Stimulated activated CD4-positive, alpha-beta T cell treated with anti-CD3 and anti-CD28 coated beads, TNF-alpha, amount 100 ng/mL, for 4 hours (primary cell): ENCODE measurements at places on chromosomes 6 and 20.

DNA sequence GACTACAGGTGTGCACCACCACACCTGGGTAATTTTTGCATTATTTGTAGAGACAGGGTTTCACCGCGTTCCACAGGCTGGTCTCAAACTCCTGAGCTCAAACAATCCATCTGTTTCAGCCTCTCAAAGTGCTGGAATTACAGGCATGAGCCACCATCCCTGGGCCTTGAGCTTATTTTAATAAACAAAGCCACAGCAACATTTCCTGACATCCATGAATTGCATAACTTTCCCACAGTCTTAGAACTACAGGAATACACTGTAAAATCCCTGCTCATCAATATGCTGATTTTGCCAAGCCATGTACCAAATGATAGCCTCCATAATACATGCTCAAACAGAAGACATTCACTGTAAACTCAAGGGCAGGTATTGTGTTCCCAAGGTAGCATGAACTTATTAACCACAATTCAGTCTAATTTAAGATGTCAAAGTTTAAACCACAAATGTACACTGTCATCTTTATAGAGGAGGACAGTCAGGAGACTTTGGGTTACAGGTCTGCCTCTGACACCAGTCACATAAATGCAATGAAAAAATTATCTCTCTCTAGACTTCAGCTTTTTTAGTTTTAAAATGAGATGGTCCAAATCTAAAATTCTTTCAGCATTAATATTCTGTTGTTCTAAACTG lies 40.0 kb downstream of the NUDT3 start:
- no peak for DNase-seq

DNA sequence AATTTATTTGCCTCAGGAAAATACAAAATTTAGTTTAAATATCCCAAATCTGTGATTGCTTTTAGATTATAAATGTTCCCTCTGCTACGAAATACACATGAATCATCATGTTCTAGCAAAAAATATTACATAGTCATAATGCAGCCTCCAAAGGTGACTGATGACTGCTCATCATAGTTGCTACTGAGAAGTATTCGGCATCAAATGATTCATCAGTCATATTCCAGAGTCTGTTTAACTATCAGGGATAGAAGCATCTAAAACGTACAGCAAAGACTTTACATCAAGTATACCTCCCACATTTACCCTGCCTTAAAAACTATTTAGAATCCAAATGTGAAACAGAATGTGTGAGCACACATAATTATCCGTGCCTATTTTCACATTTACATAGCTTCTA lies 626.0 kb downstream of the CDH26 start:
- DNase-seq: no peak

GRCh38 chr6:139743664-139744437 lies 369.4 kb upstream of the CITED2 start:
- DNase-seq: no peak

DNA sequence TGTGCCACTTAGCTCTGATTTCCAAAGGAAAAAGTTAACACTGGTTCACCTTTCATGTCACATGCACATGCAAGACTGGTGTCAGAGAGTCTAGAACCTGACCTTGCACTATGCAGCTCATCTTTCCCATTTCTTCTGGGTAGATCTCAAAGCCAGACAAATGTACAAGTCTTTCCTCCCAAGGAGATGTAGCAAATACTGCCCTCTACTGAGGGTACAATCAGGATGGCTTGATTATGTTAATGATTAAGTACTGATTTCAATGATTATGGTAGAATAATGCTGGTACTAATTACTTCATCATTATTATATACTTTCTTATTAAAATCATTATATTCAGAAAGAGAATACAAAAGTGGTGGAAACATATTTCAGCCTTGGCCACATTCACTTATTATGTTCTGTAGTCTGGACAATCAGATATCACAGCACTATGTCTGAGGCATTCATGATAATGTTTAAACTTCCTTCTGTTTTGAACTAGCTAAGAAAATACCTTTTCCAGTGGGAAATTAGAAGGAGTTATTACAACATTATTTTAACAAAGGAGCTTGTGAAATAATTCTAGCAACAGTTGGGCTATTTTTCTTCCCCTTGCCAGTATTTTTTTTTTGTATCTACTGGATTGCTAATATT lies 68.5 kb upstream of the FOXO3 start:
- no peak for DNase-seq

DNA sequence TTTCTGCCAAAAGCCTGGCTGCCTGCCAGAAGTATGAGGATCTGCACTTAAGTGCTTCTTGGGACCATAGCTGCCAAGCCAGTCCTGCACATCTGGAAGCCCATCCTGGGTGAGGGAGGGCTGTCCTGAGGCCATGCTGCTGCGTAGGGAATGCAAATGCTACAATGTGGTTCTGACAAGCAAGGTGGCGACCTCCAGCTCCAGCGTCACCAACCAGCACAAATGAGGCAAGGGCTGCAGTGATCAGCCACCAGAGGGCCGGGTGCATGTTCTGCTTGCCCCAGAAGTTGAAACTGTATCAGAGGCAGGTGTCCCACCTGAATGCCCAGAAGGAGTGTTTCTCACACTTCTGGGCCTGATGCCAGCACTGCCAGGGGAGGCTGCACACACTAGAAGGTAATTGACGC lies 99.1 kb upstream of the KCNQ5 start:
- DNase-seq: no peak

DNA sequence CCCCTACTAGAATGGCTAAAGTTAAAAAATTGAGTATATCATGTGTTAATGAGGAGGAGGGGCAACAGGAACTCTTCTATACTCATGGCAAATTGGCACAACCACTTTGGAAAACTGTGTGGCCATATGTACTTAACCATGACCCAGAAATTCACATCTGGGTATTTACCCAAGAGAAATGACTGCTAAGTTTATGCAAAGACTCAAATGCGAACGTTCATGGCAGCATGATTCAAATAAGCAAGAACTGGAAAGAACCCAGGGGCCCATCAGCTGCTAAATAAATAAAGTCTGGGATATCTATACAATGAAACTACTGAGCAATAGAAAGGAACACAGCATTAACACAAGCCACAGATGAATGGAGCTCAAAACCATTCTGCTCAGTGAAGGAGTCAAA lies 107.6 kb downstream of the MYLK4 start:
- DNase-seq: no peak

DNA sequence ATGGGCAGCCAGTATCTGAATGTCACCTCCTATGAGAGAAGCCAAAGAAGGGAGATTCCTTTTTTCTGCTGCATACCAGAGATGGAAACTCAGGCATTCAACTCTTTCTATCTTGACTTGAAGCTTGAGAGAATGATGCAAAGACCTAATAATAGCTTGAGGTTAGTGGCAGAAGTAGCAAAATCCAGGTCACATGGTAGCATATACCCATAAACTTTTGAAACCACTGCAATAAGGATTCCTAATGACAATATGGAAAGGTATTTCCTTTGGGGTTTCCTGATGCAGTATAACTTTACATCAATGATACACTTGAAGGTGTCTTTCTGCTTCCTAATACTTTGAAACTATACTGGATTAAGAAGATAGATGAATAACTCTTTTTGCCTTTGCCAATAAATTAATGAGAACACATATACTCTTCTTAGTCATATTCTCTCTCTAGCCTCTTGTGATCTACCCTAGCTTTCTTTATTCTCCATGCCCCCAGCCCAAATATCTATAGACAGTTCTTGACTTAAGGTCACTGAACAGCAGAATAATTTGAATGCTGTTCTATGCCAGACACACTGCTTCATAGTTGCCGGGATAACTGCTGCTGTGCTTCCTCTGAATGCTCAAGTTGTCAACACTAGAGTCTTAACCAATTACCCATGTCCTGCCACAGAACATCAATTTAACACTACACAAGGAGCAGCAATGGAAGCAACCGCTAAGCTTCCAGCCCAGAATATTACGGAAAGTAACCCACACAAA lies 155.5 kb upstream of the SIM1 start:
- DNase-seq: no peak

DNA sequence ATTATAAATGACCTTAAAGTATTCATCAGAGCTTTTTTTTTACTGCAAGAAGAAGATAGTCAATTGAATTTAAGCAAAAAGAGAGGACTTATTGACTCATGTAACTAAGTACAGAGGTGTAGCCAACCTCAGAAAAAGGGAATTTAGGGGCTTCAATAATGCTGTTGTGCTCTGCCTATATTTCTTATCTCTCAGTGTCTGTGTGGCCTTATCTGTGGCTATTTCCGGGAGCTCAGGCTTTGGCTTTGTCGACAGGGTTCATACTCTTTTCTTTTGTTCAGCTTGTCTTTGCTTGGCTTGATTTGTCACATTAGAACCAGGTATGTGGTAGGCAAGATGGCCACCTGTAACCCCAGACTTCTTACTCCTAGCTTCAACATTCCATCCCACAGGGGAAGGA lies 38.6 kb upstream of the FABP7 start:
- no peak for DNase-seq

- DNase-seq: no peak
These were observed 7.8 kb upstream of the PLTP start for GRCh38 chr20:45919542-45920399.

DNA sequence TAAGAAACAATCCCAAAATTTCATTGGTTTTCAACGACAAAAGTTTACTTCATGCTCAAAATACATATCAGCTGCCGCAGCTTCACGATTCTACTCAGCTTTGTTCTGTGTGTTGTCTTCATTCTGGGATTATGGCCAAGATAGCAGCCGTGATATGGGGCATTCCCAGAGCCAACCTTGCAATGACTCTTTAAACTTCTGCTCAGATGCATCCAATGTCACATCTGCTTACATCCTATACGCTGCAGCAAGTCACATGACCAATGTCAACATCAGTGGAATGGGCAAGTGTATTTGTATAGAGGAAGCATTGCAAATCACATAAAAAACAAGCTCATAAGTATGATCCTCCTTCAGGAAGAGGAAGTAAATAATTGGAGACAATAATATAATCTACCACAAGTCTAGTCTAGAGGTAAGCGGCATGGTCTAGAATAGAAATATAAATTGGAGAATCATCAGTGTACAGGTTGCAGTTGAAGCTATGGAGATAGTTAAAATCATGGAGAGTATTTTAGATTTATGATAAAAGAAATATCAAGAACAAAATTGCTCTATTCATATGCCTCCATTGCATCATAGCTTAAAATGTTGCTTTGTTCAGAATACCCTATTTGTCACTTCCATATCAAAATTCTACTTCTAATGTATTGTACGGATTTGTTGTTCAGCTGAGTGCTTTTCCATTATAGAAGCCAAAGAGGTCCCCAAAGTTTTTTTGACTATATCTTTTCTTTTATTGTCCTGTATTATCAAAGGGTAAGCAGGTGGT lies 7.2 kb upstream of the C6orf141 start:
- no peak for DNase-seq

GRCh38 chr20:36506253-36506652 lies 35.1 kb upstream of the MYL9 start:
- DNase-seq: no peak

GRCh38 chr6:4128748-4129147 lies 6.6 kb downstream of the ECI2 start:
- no peak for DNase-seq

DNA sequence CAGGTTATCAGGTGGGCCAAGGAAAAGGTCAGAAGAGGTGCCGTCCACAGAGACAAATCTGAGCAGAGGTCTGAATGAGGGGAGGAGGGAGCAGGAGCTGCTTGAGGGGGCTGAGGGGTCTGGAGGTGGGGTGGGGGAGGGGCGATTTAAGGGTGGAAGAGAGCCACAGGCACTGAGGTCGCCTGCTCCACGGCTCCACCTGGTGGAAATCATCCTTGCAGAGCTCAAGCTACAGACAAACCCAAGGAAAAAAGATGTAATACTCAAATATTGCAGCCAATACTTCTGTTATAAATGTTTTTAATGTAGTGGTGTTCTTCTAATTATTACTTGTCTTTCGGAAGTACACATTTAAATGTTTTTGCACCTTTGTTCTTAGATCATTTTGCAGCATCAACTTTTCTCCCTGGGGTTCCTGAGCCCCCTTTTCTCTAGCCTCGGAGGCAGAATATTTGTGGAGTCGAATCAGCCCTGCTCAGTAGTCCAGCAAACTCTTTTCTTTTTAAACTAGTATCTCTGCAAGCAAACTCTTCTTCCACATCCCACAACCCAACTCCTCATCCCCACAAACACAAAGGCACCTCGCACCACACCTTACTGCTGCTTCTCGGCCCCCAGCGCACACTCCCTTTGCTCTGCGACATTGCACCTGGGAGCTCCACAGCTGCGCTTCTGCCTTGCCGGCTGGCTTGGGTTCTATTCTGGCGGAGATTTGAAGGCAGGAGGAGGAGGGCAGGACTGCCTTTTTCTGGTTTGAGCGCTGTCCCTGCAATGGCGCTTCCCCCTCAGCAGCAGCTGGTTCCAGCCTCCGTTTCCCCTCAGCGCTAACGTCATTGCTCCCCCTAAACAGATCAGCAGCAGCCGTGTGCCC lies 51.0 kb upstream of the TFAP2A start:
- DNase-seq: no peak

GRCh38 chr20:44910690-44911262 lies 916 bp downstream of the PABPC1L start:
- DNase-seq: no peak

DNA sequence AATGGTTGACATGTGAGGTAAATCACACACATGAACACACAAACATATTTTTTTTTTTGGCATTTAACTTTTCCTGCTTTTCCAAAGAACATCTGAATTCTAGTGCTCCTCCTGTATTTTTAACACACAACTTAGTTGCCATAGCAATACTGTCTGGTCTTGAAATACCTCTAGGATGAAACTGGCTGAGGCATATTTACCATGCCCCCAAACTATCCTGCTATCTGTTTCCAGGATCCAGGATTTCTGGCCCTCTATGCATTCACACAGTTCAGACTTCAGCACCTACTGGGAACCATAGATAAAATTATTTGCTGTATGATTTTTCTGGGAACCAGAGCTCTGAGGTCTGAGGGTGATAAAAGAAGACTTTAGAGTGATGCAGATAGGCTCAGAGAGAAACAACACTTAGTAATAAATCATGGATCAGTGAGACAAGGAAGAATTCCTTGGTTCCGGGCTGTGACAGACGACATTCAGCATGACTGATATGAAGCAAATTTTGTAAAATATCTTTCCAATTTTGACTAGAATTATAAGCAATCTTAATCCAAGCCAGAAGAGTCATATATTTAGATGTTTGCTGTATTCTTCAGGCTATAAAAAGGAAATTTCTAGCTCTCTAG lies 359.7 kb downstream of the BTBD9 start:
- DNase-seq: no peak

DNA sequence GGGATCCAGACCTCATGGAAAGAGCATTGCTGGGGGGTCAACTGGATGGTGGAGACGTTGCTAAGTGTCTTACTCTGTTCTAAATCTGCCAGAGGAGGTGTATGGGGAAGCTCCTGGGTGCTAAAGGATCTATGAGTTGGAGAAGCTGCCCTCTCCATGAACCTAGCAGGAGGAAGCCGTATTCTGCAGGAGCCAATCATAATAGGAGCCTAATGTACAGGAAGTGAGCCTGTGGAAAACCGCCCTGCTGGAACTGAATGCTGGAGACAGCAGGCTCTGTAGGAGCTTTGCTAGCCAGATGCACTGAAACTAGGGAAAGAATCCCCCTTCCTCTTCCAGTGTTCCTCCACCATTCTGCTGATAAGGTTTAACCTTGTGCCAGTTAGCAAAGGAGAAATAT lies 10.9 kb downstream of the CASP8AP2 start:
- no peak for DNase-seq
